Endothelial cell of umbilical vein (primary cell): ENCODE measurements at places on chromosomes 7 and 10. TPM values are rescaled to one million over a fixed set of nuclear protein-coding genes. Genes with fewer than 3 reads are reported as not detected.

Gene EDRF1
- 24.7 and 27.8 TPM in 2 replicates for total RNA-seq

Gene EFCAB10
- total RNA-seq, result not detected in 2 replicates

Gene CHRM2
- not detected in 2 replicates for total RNA-seq

Gene SYT15
- total RNA-seq, result 0.65 and 0.75 TPM in 2 replicates

Gene PTER
- total RNA-seq, result 3.6 and 4.6 TPM in 2 replicates

Gene INHBA
- 23.2 and 32.3 TPM in 2 replicates for total RNA-seq
